ENCODE measurements at places on chromosomes 2 and 18.

GRCh38 chr2:151760139-151760650 lies 25.9 kb upstream of the NEB start:
- no peak for DNase-seq

DNA sequence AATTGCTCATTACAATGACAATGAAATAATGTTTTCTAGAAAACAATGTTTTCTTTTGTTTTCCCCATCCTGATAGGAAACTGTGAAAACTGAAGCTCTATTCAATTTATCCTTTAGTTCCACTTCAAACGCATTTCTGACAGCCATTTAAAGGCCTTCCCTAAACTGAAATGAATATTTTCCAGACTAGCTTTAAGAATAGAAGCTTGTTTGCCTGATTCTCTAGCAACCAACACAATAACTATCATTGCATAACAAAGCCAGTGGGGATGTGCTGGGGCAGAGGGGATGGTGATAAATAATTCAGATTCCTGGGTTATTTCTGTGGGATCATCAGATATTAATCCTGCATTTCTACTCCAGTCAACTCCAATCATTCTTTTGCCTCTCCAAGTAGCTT lies 427.1 kb downstream of the RND3 start:
- no peak for DNase-seq

DNA sequence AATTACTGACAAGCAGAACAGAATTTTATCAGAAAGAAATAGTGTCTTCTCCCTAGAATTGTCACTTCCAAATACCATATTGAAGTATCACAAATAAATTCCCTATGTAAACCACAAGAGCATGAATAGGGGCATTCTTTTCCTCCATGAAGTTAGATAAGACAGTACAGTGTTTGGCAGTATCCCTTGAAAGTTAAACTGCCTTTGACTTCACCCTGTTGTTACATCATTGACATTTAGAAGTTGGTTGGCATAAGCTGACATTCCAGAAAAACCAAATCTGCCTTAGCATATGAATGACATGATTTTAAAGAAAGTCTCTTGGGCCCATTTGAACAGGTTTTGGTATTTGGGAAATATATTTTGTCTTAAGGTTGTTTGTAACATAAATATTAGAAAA lies 50.2 kb upstream of the OSR1 start:
- no peak for DNase-seq

DNA sequence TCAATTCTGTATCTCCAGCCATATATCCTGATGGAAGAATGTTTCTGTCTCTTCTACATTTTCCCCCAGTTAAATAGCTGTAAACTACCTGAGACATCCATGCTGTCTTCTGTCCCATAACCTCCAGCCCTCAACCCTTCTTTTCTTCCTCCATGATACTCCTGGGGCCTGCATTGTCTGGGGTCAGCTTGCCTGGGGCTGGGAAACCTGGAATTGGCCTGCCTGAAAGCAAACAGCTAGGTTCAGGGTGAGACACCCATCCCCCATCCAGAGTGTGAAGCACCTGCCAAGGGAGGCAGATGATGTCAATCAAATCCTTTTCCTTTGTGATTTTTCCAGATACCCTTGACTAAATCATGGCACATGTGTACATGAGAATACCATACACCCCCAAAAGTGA lies 313.7 kb upstream of the MGAT5 start:
- no peak for DNase-seq
